ENCODE measurements at places on chromosomes 1 and 21. TPM values are rescaled to one million over a fixed set of nuclear protein-coding genes. Genes with fewer than 3 reads are reported as not detected.

Gene LCE1E
- total RNA-seq, result not detected

Gene B4GALT2
- total RNA-seq, result 20.1 TPM

Gene NASP
- 216 TPM for total RNA-seq

Gene CELA2B
- not detected for total RNA-seq

Gene ATP1A4
- not detected for total RNA-seq

Gene CLDN17
- not detected for total RNA-seq

Gene S100A3
- total RNA-seq, result not detected

Gene KLHDC7A
- not detected for total RNA-seq

Gene SLC45A3
- total RNA-seq, result 0.23 TPM

Gene LCE1C
- total RNA-seq, result not detected

Gene TRIM17
- total RNA-seq, result 2.5 TPM

Gene BMP8B
- total RNA-seq, result 0.52 TPM

Gene CD247
- 177 TPM for total RNA-seq

Gene RAB7B
- total RNA-seq, result not detected

Gene FCN3
- not detected for total RNA-seq

Gene TARBP1
- 52.5 TPM for total RNA-seq

Gene FCRL4
- total RNA-seq, result not detected

Gene CDC42
- total RNA-seq, result 398 TPM

Gene MTMR11
- 6.8 TPM for total RNA-seq

Gene C1orf210
- not detected for total RNA-seq

Gene FCRL2
- not detected for total RNA-seq

Gene GNAT2
- total RNA-seq, result not detected

Gene MMEL1
- total RNA-seq, result 1.2 TPM

Gene FCGR2B
- 0.11 TPM for total RNA-seq

Gene ST6GALNAC5
- total RNA-seq, result not detected

Gene DIRAS3
- total RNA-seq, result not detected

Gene TAL1
- not detected for total RNA-seq

Gene RAB25
- total RNA-seq, result not detected

Gene TGFB2
- total RNA-seq, result not detected

Gene C1orf116
- not detected for total RNA-seq

Gene ACBD6
- total RNA-seq, result 49.1 TPM

Gene NCF2
- total RNA-seq, result 22.9 TPM

Gene DDAH1
- total RNA-seq, result 0.05 TPM

Gene CLEC20A
- total RNA-seq, result not detected

Gene WDR47
- total RNA-seq, result 9.8 TPM

Gene CFAP45
- 0.57 TPM for total RNA-seq

Gene PADI3
- total RNA-seq, result not detected

Gene TMEM125
- not detected for total RNA-seq

Gene GABRD
- total RNA-seq, result 0.18 TPM

Gene AIM2
- total RNA-seq, result 12.1 TPM

Gene LCA5L
- total RNA-seq, result not detected

Gene RNU1-4
- total RNA-seq, result 2,397 TPM

Gene DCDC2B
- not detected for total RNA-seq

Gene SEC22B
- 29.7 TPM for total RNA-seq

Gene TEDDM1
- total RNA-seq, result not detected

Gene GPR37L1
- total RNA-seq, result not detected

Gene CD53
- 443 TPM for total RNA-seq

Gene C4BPA
- total RNA-seq, result not detected

Gene EDN2
- not detected for total RNA-seq

Gene FAM167B
- total RNA-seq, result 0.52 TPM

Gene KCND3
- total RNA-seq, result not detected

Gene KCNE1
- total RNA-seq, result 0.32 TPM

Gene PRR9
- total RNA-seq, result not detected

Gene ETV3L
- total RNA-seq, result not detected

All from T-helper 2 cell treated with Interferon-gamma antibody and Interleukin-4, amounts not matched to agents 100 ng/mL and 5 ng/mL, for 36 hours (primary cell).